CD4-positive, alpha-beta T cell treated with Interleukin-2 at 100 ng/mL for 4 hours (primary cell): ENCODE measurements at places on chromosomes 13 and 19.

GRCh38 chr13:80574113-80574850 lies 233.4 kb upstream of the SPRY2 start:
- DNase-seq = no peak

- no peak for DNase-seq
These were observed 3.0 kb upstream of the EFNA2 start for GRCh38 chr19:1282588-1283206.

DNA sequence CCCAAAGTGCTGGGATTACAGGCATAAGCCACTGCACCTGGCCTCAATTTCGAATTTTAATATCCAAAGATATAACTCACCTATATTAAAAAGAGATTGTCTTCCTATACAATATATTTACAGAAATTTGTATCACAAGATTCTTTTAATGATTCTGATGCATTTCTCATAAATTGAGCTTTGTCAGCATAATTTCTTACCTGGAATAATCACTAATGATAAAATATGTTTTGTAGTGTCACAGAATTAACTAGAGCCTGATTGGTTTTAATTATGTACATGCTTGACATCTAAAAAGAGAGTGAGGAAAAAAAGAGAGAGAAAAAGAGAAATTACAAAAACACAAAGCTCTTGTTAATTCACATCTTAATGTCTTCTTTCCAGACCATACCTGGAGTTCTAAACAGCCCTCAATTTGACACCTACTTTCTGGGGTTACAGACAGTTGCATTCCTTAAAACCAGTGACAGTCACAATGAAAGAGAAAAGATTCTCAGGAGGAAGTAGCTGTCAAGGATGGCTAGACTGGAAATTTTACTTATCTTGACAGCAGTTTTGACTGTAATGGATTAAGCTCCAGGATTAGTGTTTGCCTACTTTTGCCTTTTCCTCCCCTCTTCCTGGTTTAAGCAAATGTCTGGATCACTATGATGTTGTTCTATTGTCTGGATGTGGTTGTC lies 214.4 kb downstream of the SPRY2 start:
- no peak for DNase-seq

GRCh38 chr13:42591602-42592001 lies 17.6 kb downstream of the TNFSF11 start:
- no peak for DNase-seq

- no peak for DNase-seq
These were observed 8.8 kb downstream of the TPT1 start for GRCh38 chr13:45332036-45332830.

DNA sequence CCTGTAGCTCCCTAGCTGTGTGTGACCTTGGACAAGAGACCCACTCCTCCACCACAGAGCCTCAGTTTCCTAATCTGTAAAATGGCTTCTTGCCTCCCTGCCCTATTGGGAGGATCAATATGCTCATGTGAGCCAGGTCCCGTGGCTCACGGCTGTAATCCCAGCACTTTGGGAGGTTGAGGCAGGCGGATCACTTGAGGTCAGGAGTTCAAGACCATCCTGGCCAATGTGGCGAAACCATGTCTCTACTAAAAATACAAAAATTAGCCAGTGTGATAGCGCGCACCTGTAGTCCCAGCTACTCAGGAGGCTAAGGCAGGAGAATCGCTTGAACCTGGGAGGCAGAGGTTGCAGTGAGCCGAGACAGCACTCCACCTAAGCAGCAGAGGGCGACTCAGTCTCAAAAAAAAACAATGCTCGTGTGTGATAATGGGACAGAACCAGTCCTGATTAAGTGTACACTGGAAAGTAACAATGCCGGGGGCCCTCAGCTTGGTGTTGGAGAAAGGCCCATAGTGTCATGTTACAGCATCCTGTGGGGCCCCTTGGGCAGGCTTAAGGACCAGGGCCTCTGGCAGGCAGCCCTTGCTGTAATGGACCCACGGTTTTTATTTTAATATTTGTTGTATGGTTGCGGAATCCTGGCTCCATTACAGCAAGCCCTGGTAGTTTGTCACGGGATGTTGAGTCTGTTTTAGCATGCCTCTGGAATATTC lies 6.8 kb downstream of the RPS11 start:
- DNase-seq = peak; percentile 68

- DNase-seq = no peak
These were observed 209.3 kb downstream of the LACC1 start for GRCh38 chr13:44088991-44089413.

GRCh38 chr19:17659996-17660395 lies 28.2 kb downstream of the UNC13A start:
- DNase-seq = no peak

GRCh38 chr13:108154421-108154858 lies 60.9 kb downstream of the LIG4 start:
- DNase-seq = no peak
